D341Med (cell line): ENCODE measurements at places on chromosomes 3 and 15.
A peak's percentile ranks its signal among the peaks of the same experiment; 100 is the strongest.

DNA sequence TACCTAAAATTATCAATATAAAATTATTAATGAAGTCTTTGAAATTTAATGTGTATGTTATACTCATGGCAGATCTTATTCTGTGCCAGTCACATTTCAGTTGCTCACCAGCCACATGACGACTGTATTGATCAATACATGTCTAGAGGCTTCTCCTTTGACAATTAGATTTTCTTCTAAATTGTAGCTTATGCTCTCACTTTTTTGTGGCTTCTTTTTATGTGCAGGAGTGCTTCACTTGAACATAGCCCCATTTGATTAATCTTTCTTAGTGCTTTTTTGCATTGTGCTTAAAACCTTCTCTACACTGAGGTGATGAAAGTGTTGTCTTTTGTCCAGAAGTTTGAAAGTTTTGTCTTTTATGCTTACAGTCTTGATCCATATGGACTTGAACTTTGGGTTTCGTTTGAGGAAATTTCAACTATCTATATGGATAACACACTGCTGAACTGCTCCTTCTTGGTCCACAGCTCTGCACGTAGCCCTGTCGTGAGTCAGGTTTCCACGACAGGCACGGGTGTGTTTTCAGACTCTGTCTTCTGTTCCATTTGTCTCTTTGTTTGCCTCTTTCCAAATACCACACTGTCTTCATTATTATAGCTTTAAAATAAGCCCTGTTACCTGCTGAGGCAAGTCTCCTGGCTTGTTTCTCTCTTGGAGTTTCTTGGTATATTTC, 393.9 kb upstream of the CFAP20DC start:
- no peak for DNase-seq

GRCh38 chr3:9721015-9721699, 10.4 kb upstream of the BRPF1 start:
- no peak for DNase-seq

GRCh38 chr3:46710671-46711295, 6.9 kb downstream of the PRSS50 start:
- DNase-seq, result no peak

DNA sequence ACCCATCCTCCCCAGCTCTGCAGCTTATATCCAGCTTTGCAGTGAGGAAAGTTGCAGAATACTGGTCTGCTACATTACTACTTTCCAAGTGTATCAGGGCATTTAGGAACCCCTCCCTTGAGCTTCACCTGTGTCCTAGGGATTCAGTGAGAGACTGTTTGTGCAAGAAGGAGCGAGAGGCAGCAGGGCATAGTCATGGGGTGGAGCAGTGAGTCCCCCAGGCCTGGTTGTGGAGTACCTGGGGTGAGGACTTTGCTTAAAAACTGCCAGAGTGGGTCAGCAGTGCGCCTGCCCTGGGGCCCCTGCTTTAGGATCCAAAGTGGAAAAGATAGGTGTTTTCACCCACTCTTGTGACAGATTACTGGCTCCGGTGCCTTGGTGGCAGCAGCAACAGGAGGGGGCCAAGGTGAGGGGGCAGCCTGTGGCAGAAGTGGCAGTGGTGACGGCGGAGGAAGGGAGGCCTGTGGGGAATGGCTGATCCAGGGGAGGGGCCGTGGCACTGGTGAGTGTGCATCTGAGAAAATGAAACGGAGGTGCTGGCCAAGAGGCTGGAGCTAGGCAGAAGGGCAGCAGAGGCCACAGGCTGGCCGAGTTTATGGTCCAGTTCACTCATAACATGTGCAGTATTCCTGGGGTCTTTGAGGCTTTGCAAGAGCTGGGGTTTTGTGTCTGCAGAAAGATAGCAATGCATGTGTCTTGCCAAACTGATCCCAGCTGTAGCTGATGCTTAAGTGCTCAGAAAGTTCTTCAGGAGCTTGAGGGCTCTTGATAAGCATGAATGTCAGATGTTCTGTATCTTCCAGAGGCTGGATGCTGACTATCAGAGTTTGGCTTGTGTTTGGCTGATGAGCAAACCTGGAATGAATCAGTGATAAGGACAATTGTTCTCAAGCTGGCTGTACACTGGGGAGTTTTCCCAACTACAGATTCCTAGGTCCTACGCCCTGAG, 43.4 kb downstream of the GOLGA6A start:
- DNase-seq, result peak; percentile 14

DNA sequence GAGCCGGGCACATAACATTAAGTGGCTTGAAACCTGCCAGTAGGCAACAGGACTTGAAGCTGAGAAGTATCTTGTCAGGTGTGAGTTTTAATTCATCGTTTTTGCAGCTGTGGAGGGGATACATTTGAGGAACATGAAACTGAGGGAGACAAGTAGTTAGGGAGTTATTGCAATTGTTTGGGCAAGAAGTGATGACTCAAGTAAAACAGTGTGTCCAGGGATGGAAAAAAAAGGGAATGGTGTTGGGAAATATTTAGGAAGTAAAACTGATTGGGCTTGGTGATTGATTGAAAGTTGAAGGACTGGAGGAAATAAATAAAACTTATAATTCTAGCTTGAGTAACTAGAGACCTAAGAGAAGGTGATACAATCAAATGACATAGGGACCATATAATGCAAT, 85.5 kb downstream of the NCEH1 start:
- DNase-seq, result no peak

- DNase-seq, result no peak
Measured at GRCh38 chr3:149898771-149899170, 71.9 kb downstream of the PFN2 start.

GRCh38 chr3:132004571-132004970, 30.2 kb downstream of the CPNE4 start:
- no peak for DNase-seq

DNA sequence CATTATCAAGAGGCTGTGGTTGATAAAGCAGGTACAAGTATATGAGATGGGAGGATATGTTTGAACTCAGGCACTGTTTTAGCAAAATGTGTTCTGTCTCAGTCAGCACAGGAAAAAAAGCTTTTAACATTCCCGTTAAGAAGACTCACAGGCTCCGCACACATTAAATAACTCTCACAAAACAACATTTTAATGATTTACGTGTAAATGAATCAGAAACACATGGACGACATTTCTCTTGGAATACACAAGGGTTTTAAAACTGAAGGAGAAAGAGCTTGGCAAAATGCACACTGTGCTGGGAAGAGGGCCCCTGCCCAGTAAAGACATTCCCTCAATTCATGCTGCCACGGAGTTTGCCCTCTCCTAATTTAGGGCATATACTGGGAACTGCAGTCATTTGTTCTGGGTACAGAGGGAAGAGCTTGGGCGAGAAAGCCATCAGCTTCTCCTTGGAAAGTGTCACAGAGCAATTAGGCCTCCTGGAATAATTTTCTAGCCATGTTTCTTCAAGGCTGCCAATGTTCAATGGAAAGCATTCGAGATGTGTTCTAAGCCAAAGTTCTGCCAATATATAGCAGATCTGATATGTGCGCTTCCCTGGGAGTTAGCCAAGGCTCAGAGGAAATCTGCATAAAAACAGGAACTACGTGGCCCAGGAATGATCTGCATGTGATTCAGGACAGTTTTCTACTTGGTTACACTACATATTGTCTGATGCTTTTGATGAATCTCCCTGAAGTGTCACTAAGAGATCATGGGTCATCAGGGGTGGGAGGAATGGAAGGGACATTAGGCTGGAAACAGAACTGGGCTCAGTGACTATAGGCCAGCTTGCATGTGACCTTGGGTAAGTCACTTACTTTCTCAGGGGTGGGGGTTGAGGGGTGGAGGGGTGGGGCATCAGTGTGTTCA, 2.2 kb upstream of the MASP1 start:
- no peak for DNase-seq

GRCh38 chr3:50972029-50972428, 297.3 kb downstream of the DOCK3 start:
- DNase-seq, result peak; percentile 34

- DNase-seq, result no peak
Measured at GRCh38 chr3:13571831-13572750, 23.2 kb downstream of the FBLN2 start.

- no peak for DNase-seq
Measured at GRCh38 chr15:74762791-74763150, 14.1 kb downstream of the CYP1A2 start.
